Posterior vena cava (tissue), 2 donors: ENCODE measurements at places on chromosomes 16 and 17. TPM values are rescaled to one million over a fixed set of nuclear protein-coding genes. Genes with fewer than 3 reads are reported as not detected.
A peak's percentile ranks its signal among the peaks of the same experiment; 100 is the strongest.

The KCNJ2 gene
- 3.1 TPM for total RNA-seq

The KCNG4 gene
- not detected for total RNA-seq

The KCNH6 gene
- total RNA-seq: not detected

The CIBAR2 gene
- total RNA-seq: not detected

DNA sequence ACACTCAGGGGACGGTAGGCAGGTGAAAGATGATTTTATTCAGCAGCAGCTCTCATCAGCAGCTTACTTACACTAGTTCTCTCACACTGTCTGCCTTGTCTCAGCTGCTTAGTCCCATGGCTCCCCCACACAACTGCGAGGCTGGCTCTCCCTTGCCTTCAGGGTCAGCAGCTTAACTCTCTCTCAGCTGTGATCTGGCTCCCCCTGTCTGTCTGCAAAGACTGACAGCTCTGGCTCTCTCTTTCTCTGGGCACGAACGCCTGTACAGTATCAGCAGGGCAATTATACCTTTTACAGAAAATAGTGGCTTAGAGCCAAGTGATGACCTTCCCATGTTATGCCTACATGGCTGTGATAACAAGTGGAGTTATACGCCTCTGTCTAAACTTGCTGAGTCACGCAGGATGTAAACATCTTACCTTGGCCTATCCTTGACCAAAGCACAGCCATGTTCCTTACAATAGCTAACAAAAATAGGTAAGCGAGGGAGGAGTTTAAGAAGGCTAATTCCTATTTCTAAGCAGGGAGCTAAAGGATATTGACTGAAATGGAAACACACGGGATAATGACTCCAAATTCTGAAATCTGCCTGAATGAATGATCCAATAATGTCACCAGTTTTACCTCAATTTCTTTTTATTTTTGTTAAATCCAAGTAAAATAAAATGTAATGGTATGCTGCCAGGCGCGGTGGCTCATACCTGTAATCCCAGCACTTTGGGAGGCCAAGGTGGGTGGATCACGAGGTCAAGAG lies 1.1 kb upstream of the NDUFAB1 start:
- peak; percentile 50 for DNase-seq

- peak; percentile 43 for DNase-seq
These were observed 106.9 kb downstream of the BANP start for GRCh38 chr16:88058136-88058535.

The ZNF469 gene
- 2.9 TPM for total RNA-seq

The WIPF2 gene
- total RNA-seq: 24.8 TPM

The HBZ gene
- total RNA-seq: not detected

DNA sequence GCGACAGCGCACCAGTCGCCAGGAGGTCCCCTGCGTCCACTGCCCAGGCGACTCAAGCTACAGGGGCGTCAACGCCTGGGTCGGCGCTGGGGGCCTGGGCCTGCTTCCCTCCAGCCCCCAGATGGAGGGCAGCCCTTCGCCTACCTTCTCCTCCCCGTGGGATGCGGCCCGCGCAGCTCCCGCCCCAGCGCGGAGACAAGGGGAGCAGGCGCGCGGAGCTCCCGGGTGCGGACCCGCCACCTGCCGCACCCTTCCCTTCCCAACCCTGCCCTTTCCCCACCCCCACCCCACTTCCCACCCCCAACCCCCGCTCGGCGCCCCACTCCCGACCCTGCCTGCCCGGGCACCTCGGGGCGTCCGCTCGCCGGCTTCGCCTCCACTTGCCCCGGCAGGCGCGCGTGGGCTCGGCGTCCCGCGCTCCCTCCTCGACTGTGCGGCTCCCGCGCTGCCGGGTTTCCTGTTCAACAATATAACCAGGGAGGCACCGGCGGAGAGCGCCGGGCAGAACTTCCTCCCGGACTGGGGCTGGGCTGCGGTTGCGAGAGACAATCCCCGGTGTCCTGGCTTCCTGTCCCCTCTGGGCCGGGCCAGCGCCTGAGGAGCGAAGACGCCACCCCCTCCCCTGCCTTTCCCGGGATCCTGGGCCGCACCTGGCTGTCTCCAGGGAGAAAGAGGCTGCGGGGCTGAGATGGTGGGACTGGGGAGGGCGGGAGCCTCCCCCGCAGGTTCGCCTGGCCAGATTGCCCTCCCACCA lies at the start of gene ARHGAP27:
Gene ARHGAP27, minus strand, starts transcription at position 466 of the 754 bp plus-strand sequence. CDS start 2,591 bp downstream, outside the sequence.
- DNase-seq: peak; percentile 90

- DNase-seq: no peak
These were observed 11.6 kb upstream of the CBX4 start for GRCh38 chr17:79850571-79851460.

DNA sequence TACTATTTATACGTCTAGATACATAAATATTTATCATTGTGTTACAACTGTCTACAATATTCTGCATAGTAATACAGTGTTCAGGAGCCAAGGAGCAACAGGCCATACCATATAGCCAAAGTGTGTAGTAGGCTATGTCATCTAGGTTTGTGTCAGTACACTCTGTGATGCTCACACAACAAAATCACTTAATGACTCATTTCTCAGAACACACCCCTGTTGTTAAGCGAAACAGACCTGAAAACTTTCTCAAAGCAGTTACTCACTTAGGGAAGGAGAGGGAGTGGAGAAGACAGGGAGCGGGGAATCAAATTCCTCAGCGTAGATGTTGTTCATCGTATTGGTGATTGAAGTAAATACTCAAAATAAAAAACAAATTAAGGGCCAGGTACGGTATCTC lies 269.5 kb downstream of the STX8 start:
- DNase-seq: no peak

The KRT40 gene
- total RNA-seq: not detected

GRCh38 chr16:67195676-67196075 lies 3.3 kb upstream of the ELMO3 start:
- DNase-seq: no peak

The RAB37 gene
- total RNA-seq: 1.1 TPM

DNA sequence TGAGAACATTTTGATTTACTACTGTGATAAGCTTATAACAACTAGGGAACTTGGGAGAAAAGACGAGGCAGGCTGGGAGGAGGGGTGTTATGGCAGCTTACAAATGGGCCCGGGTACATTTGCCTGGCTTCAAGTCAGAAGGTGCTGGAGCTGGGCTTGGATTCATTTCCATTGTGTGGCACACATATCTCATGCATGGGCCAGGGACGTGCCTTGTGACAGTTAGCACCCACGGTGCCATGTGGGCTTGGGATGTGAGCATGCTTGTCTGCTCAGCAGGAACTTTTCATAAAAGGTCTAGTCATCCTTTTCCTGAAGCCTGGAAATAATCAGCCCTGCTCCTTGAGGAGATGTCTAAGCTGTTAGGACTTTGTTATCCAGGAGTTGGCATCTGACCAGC lies 572.2 kb downstream of the CDH13 start:
- DNase-seq: no peak

The KRTAP4-6 gene
- not detected for total RNA-seq

- no peak for DNase-seq
These were observed 11.2 kb downstream of the MAP3K14 start for GRCh38 chr17:45305530-45306087.

The NXN gene
- 46.3 TPM for total RNA-seq

The CHST4 gene
- total RNA-seq: not detected

The SPHK1 gene
- total RNA-seq: 13.8 TPM

DNA sequence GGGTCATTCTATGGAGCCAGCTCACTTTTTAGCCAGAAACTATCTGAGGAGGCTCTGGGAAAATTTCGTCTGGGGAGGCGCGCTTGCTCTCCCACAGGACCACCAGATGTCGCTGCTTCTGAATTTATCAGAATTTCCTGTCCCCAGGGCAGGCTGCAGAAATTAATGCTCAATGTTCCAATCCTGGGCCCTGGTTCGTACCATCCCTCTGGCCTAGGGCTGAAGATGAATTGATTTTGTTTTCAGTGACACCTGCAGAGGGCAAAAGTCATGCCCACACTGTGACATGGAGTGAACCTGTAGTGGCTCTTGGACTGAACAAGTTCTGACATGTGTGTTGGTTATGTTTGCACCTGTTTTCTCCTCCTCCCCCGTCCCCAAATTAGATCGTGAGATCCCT lies 482.6 kb downstream of the NPIPA7 start:
- DNase-seq: no peak

GRCh38 chr16:79054211-79054984 lies 546.1 kb downstream of the MAF start:
- DNase-seq: no peak

GRCh38 chr16:65644821-65645220 lies 523.0 kb upstream of the CDH11 start:
- DNase-seq: no peak

The ZNF267 gene
- 13.9 TPM for total RNA-seq

DNA sequence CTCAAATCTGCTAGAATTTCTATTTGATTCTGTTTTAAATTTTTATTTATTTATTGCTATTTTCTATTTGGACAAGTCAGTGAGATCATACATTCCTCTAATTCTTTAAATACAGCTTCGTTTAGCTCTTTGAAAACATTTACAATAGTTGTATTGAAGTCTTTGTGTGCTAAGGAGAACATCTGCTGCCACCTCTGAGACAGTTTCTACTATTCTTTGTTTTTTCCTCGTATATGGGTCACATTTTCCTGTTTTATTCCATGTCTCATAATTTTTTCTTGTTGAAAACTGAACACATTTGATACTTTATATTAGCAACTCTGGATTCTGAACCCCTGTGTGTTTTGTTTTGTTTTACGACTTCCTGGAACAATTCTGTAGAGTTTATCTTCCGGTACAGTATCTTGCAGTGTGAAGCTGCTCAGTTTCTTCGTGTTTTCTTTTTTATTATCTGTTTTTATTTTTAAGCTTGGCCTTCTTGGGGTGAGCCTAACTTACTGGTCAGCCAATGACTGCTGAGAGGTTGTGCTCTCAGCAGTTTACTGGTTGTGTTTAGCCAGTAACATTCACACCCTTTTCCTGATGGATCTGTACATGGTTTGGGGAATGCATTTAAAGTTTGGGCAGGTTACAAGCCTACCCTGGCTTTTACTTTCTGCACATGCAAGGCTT lies 99.0 kb downstream of the CA4 start:
- no peak for DNase-seq

- no peak for DNase-seq
These were observed 99.0 kb downstream of the OR1D5 start for GRCh38 chr17:2964370-2964769.

DNA sequence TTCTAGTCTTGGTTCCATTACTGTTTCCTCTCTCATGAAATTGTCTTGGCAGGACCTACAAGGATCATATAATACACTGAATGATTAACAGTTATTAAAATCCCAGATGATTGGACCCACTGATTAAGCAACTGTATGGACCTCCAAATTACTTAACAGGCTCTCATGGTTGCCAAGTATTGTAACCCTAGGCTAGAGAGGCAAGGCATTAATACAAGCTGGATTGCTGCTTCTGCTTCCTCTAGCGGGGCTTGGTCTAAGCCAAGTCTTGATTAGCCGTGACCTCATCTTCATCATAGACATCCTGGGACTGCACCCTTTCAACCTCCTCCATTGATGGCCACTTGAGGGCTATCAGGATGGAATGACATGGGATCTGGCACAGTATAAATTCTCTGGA lies 46.9 kb downstream of the SYCE1L start:
- DNase-seq: no peak

DNA sequence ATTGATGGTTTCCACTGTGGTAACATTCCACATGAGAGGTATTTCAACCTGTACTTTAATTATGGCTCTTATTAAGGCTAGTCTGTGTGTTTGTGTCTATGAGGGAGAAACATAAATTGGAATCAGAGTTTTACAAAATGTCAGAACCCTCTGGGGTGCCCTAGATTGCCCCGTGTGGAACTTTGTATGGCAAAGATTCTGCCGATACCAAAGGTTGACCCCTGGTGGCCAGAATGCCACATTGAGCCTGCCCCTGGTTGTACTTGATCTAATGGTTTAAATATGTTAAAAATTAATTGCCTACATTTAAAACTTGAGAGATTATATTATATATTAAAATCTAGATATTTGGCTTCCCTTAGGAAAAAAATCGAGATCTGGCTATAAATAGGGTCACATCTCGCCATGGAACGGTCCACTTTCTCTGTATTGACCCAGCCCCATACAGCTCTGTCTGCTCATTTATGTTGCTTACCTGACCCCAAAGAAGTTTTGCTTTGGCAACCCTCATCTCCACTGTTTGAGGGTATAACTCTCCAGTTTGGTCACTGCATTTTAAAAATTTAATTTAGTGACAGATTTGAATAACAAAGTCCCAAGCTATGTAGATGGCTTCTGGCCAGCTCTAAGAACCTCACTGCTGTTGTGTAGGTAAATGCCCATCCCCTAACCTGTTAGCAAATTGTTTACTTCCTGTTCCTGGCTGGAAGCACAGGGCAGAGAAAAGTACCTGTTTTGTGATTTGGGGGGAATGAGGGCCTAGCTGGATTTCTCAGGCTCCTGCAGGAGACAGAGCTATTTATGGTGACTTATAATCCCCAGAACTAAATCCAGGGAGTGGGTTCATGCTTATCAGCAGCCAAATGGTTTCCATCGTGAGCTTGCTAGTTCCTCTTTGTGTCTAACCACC lies 95.0 kb downstream of the PLCG2 start:
- no peak for DNase-seq
